Stimulated activated CD8-positive, alpha-beta memory T cell treated with anti-CD3 and anti-CD28 coated beads, Interleukin-2, amount 100 ng/mL, for 1 hour (primary cell): ENCODE measurements at places on chromosomes 11 and 22.

- DNase-seq, result no peak
These were observed 53.4 kb downstream of the SLC1A2 start for GRCh38 chr11:35365961-35366360.

- DNase-seq, result no peak
These were observed 2.4 kb downstream of the TRMT112 start for GRCh38 chr11:64314805-64315561.

DNA sequence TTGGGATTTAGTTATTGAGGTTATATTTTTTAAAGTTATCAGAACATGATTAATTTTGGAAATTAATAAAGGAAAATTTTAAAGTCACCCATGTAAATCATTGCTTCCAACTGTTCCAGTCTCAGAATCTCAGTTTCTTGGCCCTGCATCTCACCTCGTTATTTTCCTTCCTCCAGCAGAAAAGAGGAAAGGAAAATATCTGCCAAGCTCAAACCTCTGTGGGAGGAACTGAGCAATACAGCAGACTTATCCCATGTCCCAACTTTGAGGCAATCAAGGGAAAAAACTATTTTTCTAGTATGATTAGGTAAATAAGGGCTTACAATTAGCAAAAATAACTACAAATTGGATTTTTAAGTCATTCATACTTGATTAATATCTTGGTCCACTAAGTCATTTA, 30.1 kb downstream of the ELMOD1 start:
- no peak for DNase-seq

GRCh38 chr22:20653795-20654342, 120.0 kb upstream of the SERPIND1 start:
- no peak for DNase-seq

DNA sequence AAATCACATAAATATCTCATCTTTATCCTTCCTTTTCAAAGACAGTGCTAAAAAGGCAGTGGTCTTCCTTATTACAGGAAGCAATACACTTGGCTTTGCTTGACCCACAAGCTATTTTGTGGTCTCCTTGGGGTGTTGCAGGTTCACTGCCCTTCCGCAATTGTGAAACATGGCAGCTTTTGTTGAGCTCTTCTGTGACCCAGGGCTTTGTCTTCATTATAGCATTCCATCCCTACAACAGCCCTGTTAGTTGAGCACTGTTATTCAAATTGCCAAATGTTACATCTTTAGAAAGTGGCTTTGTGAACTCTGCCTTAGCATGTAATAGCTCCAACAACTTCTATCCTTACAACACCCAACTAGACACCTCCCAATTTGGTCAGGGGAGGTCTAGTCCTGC, 107.1 kb downstream of the OPCML start:
- no peak for DNase-seq

- DNase-seq, result no peak
These were observed 44.9 kb upstream of the ARFGAP3 start for GRCh38 chr22:42901790-42902508.

- no peak for DNase-seq
These were observed 398.1 kb upstream of the API5 start for GRCh38 chr11:42913731-42914130.

DNA sequence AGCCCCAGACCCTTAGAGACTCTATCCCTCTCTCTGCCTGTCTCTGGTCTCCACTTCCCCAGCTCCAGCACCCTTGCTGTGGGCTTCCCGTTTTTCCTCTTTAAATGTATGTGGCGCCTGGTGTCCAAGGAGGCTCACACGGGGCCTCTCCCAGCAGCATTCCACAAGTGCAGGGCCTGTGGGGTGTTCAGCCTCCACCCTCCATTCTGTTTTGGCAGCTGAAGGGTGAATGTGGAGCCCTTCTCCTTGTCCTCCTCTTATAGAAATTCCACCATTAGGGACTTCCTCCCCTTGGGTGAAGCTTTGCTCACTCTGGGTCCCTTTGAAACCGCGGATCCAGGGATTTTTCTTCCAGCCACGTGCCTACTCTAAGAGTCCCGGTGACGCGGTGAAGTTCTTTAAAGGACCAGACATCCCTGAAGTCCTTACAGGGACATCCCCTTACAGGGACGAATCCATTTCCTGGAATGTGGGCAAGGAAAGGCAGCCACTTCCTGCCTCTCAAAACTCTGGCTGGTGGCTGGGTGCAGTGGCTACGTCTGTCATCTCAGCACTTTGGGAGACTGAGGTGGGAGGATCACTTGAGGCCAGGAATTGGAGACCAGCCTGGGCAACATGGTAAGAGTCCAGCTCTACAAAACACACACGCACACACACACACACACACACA, 1.6 kb upstream of the TSPAN18 start:
- no peak for DNase-seq

DNA sequence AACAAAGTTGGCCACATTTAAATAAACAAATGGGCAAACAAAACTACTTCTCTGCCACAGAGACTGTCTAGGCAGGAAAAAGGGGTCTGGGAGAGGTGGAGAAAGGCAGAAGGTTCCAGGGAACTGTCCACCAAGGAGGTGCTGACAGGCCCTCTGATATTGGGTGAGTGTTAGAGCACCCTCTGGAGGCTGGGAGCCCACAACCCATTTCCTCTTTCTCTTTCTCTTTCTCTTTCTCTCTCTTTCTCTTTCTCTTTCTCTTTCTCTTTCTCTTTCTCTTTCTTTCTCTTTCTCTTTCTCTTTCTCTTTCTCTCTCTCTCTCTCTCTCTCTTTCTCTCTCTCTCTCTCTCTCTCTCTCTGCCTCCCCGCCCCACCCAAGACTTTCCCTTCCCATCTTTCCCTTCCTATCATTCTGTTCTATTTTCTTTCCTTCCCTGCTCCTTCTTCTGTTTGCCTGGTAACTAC, 912.8 kb downstream of the DLG2 start:
- no peak for DNase-seq

DNA sequence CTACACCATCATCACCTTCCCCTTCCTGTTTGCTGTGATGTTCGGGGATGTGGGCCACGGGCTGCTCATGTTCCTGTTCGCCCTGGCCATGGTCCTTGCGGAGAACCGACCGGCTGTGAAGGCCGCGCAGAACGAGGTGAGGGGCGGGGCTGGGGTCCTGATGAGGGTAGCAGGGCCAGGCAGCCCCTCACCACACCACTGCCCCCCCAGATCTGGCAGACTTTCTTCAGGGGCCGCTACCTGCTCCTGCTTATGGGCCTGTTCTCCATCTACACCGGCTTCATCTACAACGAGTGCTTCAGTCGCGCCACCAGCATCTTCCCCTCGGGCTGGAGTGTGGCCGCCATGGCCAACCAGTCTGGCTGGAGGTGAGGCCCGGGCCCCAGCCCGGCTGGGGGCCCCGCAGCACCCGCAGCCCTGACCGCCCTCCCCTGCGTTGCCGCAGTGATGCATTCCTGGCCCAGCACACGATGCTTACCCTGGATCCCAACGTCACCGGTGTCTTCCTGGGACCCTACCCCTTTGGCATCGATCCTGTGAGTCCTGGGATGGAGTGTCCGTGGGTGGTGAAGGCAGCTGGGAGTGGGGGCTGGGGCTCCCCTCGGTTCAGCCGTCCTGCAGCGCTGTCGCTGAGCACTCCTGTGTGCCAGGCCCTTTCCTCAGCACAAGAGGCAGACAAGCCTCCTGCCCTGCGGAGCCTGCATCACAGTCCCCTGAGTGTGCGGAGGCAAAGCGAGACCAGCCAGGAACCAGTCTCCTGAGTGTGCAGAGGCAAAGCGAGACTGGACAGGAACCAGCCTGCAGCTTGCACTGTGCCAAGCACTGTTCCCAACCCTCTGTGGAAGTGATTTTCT, 8.8 kb downstream of the TCIRG1 start:
- no peak for DNase-seq

GRCh38 chr11:69880041-69880825, 61.0 kb upstream of the FGF3 start:
- DNase-seq, result no peak

DNA sequence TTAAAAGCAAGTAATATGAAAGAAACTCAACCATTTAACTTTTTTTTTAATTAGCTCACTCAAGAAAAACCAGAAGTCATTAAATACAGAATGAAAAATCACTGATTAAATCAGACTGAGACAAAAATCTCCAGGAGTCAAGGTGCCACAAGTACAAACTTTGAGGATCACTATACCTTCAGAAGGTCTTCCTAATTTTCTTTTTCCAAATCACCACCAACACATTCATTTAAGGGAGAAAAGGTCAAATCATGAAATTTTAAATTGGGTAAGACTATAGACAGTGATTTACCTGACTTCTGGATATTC, 32.3 kb downstream of the PITPNB start:
- DNase-seq, result no peak

DNA sequence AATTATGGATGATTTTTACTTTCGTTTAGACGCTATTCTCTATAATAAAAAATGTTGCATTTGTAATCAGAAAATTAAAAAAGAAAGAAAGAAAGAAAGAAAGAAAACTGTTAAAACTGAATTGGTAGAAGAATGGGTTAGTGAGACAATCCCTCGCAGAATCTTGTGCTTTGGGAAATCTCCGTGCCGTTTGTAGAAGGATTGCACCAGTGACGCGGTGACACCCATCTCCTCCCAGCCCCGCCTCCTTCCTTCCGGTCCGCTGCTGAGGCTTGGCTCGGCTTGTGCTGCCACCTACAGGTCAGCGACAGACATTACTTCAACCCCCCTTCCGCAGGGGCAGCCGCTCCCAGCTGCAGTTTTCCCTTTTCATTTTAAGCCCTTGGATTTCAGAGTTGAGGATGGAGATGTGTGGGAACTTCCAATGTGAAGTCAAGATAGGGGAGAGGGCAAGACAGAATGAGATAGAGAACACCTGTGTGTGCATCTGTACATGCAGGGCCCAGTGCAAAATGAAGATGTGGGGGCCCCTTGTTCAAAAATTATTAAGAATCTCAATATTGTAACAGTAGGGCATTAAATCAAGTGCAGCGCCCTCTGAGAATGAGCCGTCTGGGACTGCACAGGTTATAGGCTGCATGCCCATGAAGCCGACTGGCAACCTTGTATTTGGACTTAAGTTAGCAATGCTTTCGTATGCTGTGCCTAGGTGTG, 41.1 kb downstream of the TST start:
- DNase-seq, result peak; percentile 87

DNA sequence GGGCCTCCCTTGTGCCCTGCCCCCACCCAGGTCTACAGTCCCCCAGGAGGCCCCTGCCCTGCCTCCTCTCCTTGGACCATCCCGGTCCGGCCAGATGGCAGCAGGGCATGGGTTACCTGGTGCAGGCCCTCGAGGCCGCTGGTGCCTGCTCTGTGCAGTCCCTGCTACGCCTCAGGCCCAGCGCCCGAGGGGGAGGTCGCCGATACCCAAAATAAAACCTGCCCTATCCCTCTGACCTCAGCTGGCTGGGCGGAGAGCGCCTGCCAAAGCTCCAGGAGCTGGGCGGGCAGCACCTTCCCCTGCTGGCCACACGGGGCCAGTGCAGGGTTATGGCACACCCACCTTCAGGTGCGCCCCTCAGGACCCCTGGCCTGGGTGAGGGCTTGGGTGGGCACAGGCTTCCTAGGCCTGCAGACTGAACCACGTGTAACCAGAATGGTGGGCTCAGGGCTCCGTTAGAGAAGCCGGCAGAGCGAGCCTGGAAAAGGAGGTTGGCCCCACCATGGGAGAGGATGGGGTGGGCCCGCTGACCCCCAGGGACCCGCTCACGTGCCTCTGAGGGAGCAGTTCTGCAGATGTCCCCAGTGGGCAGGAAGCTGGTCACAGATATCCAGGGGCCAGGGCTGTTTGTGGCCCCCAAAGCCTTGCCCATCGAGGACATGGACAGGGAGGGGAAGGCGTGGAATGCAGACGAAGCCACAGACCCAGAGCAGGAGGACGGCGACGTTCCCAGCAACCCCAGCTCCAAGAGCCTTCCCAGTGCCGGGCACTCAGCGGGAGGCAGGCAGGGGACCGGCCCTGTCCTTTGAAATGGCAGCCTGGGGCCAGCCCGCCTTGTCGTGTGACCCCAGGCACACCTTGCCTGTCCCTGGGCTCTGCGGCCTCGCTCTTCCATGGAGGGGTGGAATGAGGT, 1.7 kb upstream of the TNNT3 start:
- DNase-seq, result no peak

DNA sequence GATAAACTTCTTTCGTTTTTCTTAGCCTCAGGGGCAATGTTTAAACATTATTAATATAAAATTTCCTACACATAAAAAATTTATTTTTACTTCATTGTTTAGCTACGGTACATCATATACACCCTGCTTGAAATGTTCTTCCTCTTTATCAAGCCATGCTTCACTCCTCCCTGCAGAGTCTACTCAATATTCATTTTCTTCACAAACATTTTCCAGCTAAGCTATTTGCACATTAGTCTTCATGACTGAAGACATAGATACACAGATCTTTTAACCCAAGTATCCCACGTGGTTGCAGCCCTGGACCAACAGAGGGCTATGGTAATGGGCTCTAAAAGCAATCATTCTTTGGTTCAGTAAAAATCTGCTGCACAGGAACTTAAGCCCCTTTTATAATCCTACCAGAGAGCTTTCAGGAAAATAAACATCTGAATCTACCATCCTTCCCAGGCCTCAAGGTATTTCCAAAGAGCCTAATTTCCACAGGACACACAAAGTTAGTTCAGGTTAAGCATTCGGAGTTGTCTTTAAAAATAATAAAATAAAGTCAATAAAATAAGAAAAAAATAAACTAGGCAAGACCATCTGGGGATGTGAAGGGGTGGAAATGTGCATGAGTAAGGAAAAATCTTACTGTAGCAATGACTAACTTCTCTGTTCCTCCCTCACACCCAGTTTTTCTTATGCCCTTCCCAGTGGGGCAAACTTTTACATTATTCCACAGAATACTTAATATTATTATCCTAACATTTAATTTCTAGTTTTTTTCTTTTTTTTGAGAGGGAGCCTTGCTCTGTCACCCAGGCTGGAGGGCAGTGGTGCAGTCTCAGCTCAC, 21.6 kb upstream of the OR6X1 start:
- DNase-seq, result no peak

DNA sequence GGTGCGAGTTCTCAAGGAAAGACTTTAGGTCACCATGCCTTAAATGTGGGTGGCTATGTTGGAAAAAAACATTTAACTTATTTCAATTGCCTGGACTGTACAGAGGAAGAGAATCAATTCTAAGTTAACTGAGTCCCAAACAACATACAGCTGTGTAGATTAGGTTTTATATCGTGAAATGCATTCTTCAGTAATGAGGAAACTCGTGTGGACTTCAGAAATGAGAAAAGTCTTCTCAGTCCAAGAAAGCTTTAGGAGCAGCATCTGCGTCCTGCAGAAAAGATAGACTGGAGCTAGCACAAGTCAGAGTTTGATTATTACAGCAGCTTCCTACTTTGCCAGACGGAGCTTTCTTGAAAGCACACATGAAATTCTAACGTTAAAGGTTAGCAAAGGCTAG, 673.0 kb downstream of the OPCML start:
- no peak for DNase-seq
